ENCODE measurements at places on chromosomes 16 and 17. TPM values are rescaled to one million over a fixed set of nuclear protein-coding genes. Genes with fewer than 3 reads are reported as not detected.
A peak's percentile ranks its signal among the peaks of the same experiment; 100 is the strongest.

Gene ANKRD40CL
- total RNA-seq = 11.4 TPM

Gene SLC6A2
- total RNA-seq = not detected

Gene HBA1
- 8.6 TPM for total RNA-seq

Gene KRT28
- not detected for total RNA-seq

DNA sequence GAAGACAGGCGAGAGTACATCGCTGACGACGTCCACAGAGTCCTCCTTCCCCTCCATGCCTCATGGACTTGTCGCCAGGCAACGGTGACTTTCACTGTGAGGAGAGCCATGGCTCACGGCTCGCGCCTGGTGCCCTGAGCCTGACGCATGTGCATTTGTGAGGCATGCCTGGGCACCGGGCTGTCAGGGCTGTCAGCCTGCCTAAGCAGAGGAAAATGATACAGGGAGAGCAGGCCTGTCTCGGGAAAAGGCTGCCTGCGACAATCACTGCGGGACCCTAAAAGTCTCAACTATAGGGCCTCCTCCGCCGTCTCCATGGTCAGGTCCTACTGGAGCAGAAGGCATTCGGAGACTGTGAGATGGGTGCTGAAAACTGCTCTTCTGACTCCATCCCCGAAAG, 135.5 kb upstream of the WSB1 start:
- H3K4me3 ChIP-seq = no peak overlapping the region
- H3K27ac ChIP-seq = no peak overlapping the region
- no peaks in the 10 kb centered on the region for H3K27me3 ChIP-seq
- H3K36me3 ChIP-seq = no peaks in the 10 kb centered on the region
- H3K4me1 ChIP-seq = no peaks in the 10 kb centered on the region

GRCh38 chr17:57419940-57420550, 163.7 kb downstream of the MSI2 start:
- 0 out of 2 replicates have a peak, but pooled peaks cover 2% of the 10 kb centered on the region for H3K36me3 ChIP-seq
- peaks cover 1% of the 10 kb centered on the region for H3K4me1 ChIP-seq
- no peak for DNase-seq

- peak overlapping the region; percentile 93 for H3K27ac ChIP-seq
- H3K27me3 ChIP-seq = no peaks in the 10 kb centered on the region
- no peak overlapping the region for H3K4me3 ChIP-seq
- DNase-seq = no peak
These were observed 150.6 kb downstream of the MSI2 start for GRCh38 chr17:57406981-57407286.

DNA sequence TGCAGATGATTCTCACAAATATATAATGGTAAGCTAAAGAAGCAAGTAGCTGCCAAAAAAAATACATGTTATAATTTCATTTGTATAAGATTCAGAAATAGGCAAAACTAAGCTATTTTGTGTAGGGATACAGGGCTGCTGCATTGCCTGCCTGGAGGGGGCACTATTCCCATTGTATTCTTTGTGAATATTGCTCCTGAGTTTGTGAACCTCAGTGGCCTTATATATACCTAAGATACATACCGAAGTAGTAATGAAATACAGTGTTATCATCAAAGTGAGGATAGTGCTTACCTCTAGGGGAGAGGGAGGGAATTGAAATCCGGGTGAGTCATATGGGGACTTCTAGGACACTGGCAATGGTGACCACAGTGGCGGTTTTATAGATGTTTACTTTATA, 53.5 kb downstream of the C17orf58 start:
- H3K4me1 ChIP-seq = no peaks in the 10 kb centered on the region
- no peak overlapping the region for H3K4me3 ChIP-seq
- no peak overlapping the region for H3K27ac ChIP-seq
- no peak for DNase-seq

Gene EPOP
- total RNA-seq = 17.1 TPM

Gene CD300LD
- total RNA-seq = not detected

DNA sequence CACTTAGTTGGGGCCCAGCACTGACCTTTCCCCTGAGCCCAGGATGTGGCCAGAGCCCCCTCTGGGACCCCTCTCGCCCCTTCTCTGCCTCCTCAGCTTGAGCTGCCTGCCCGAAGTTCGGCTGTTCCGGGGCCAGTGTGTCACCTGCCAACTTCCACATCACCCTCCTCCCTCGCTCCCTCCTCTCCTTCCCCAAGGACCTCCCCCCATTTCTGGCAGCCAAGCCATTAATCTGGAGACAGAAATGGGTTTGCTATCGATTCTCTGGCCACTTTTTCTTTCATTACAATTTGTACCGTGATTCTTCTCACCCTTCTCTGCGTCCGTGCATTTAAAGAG, 8.8 kb upstream of the ADAM11 start:
- H3K27ac ChIP-seq = no peak overlapping the region
- H3K4me1 ChIP-seq = no peaks in the 10 kb centered on the region
- H3K36me3 ChIP-seq = no peaks in the 10 kb centered on the region
- no peak for DNase-seq

Gene SLC2A4
- total RNA-seq = 0.35 TPM

DNA sequence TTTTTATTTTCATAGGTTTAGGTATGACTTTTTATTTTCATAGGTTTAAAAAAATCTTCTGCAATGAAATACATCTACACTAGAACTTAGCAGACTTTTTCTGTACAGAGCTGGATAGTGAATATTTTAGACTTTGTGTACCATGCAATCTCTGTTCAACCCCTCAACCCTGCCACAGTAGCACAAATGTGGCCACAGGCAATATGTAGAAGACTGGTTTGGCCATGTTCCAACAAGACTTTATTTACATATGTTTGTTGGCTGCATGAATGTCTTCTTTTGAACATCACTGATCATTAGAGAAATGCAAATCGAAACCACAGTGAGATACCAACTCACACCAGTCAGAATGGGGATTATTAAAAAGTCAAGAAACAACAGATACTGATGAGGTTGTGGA, 229.2 kb downstream of the SHISA9 start:
- no peak overlapping the region for H3K27ac ChIP-seq
- H3K4me1 ChIP-seq = no peaks in the 10 kb centered on the region
- no peak overlapping the region for H3K4me3 ChIP-seq
- DNase-seq = no peak
- no peaks in the 10 kb centered on the region for H3K36me3 ChIP-seq

GRCh38 chr16:278863-279366, 1.5 kb upstream of the ARHGDIG start:
- H3K27me3 ChIP-seq = no peaks in the 10 kb centered on the region
- no peaks in the 10 kb centered on the region for H3K36me3 ChIP-seq
- no peak overlapping the region for H3K4me3 ChIP-seq

Gene STH
- not detected for total RNA-seq

Gene CASKIN1
- 6.6 TPM for total RNA-seq

GRCh38 chr16:59988591-59988990, 1254.5 kb upstream of the GOT2 start:
- H3K4me1 ChIP-seq = no peaks in the 10 kb centered on the region
- H3K27me3 ChIP-seq = no peaks in the 10 kb centered on the region
- H3K27ac ChIP-seq = no peak overlapping the region
- H3K36me3 ChIP-seq = no peaks in the 10 kb centered on the region
- no peak for DNase-seq

- H3K4me3 ChIP-seq = no peak overlapping the region
- H3K27me3 ChIP-seq = no peaks in the 10 kb centered on the region
- H3K36me3 ChIP-seq = no peaks in the 10 kb centered on the region
- no peak for DNase-seq
- H3K27ac ChIP-seq = no peak overlapping the region
These were observed 15.6 kb upstream of the UTP6 start for GRCh38 chr17:31917065-31917529.

Gene SHISA9
- 0.60 TPM for total RNA-seq

DNA sequence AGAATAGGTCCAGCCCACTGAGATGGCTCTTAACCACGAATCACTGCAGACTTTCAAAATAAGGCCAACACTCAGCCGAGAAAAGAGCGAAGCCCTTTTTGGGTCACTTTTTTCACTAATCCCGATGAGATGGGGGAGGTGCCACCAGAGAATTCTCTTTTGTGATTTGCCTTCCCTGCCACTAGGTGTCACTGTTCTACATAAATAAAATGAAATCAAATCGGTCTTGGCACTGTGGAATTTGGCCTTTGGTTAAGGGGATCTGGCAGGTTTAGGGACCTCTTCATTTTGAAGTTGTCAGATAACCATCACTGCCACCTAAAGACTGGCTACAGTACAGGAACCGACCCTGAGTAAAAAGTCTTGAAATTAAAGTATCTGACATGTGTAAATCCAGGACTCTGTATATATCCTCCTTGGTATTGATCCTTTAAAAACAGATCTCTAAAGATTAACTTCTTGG, 147.0 kb downstream of the HS3ST4 start:
- H3K27ac ChIP-seq = no peak overlapping the region
- H3K4me1 ChIP-seq = no peaks in the 10 kb centered on the region
- peak; percentile 31 for DNase-seq

Gene ACE
- total RNA-seq = 3.4 TPM

- peak overlapping the region; percentile 65 for H3K4me3 ChIP-seq
- no peak for DNase-seq
- H3K27me3 ChIP-seq = no peaks in the 10 kb centered on the region
- no peaks in the 10 kb centered on the region for H3K36me3 ChIP-seq
These were observed 996 bp downstream of the SLC25A10 start for GRCh38 chr17:81713004-81713555.
